ENCODE measurements at places on chromosomes 5 and 9.
A peak's percentile ranks its signal among the peaks of the same experiment; 100 is the strongest.

GRCh38 chr5:137389042-137389441 lies 110.1 kb downstream of the SPOCK1 start:
- no peak for DNase-seq

DNA sequence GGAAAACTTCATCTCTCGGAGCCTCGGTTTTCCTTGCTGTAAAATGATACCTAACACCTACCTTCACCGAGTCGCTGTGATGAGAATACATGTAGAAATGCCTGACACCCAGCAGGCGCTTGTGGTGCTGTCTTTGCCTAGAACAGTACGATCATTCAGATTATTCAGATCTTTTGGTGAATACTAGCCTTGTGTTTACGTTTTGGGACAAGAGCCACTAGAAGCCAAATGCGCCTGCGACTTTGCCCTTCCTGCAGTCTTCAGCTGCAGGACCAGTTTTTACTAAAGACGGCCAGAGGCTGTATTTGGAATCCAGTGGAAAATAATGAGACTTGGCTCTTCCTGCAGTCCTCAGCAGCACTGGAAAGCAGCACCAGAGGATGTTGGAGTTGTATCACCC lies 189.6 kb downstream of the TRIO start:
- no peak for DNase-seq

DNA sequence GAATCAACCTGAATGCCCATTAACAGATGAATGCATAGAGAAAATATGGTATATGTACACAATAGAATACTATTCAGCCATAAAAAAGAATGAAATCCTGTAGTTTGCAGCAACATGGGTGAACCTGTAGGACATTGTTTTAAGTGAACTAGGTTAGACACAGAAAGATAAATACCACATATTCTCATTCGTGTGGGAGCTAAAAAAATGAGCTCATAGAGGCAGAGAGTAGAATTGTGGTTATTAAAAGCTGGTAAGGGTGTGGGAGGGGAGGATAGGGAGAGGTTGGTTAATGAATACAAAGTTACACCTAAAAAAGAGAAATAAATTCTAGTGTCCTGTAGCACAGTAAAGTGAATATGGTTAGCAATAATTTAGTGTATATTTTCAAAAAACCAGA lies 23.5 kb downstream of the PTTG1 start:
- no peak for DNase-seq

GRCh38 chr9:137053944-137054931 lies at the start of gene ENTPD2:
Gene ENTPD2 (minus strand): TSS chr9:137054061. CDS start chr9:137053997, 64 bp downstream.
- DNase-seq: peak; percentile 47

- no peak for DNase-seq
These were observed 45.4 kb downstream of the NACC2 start for GRCh38 chr9:136049491-136050265.

Measured in stimulated activated CD4-positive, alpha-beta T cell treated with anti-CD3 and anti-CD28 coated beads, Interleukin-12 subunit alpha, Interleukin-12 subunit beta, amount 100 ng/mL, for 4 hours (primary cell).